ENCODE measurements at places on chromosomes 5 and 9. TPM values are rescaled to one million over a fixed set of nuclear protein-coding genes. Genes with fewer than 3 reads are reported as not detected.
A peak's percentile ranks its signal among the peaks of the same experiment; 100 is the strongest.

GRCh38 chr9:4740388-4740637 is 689 bp downstream of the AK3 start:
- no peak for DNase-seq

DNA sequence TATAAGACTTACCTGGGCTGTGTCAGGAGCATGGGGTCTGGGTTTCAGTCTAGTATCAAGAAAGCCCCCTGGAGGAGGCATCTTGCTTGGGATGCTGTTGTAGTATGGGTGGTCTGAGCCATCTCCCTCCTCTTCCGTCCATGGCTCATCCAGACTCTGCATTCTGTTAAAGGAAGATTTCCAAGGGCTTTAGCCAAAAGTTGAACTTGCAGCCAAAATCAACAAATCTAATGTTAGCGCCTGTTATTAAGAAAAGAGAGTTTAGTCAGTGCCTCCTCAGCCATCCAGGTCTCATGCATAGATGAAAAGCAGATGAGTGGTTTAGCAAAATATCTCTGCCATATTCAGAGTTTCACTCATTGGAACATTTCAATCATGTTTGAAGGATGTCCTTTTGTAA is 55.6 kb downstream of the S1PR3 start:
- peak; percentile 82 for DNase-seq

- no peak for DNase-seq
These were observed 73.1 kb upstream of the CCDC112 start for GRCh38 chr5:115369430-115370144.

DNA sequence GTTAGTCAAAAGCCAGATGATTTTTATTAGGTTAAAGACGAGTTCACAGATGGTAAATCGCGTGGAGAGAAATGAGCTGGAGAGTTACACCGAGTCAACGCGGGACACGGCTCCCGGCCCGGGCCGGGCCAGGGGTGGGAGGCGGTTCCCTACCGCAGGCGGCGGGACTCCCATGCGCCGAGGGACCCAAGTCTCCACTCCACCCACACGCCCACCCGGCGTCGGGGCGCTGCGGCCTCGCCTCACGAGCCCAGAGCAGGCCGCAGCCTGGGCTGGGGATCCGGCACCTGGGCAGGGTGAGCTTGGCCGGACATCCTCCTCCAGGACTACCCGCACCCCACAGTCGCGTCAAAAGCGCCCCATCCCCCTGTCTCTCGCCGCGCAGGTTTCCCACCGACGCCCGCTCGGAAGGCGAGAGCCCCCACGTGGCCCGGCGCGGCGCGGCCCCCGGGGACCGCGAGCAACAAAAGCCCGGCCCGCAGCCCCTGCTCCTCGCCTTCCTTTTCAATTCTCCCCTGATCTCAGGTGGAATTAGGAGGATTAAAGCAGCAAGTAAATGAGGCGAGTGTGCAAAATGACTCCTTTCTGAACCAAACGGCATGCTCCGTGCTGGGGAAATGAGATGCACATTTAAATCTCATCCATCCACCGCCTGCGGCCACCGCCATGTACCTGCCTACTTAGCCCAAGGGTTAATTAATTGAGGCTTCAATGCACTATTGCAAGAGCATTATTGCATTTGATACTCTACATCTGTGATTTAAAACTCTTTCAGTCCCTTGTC is 196.5 kb upstream of the TBCA start:
- no peak for DNase-seq

The FAM81B gene
- total RNA-seq: not detected

The S100Z gene
- not detected for total RNA-seq
